ENCODE measurements at places on chromosomes 11 and 22.

DNA sequence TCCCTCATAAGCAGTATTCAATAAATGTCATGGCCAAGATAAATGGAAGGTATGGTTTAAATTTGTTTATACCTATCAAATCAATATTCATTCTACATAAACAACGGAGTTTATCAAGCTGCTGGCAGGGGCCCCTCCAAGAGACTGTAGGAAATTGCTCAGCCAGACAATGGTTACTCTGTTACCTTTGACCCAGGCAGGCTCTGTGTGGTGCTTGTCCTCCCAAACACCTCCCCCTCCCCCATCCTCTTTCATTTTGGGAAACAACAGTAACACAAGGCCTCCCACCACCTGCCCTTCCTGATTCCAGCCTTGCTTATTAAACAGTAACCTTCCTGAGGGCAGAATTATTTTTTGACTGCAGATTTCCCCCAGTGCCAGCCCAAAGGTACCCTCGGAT, 10.5 kb upstream of the ZBTB16 start:
- DNase-seq, result no peak

DNA sequence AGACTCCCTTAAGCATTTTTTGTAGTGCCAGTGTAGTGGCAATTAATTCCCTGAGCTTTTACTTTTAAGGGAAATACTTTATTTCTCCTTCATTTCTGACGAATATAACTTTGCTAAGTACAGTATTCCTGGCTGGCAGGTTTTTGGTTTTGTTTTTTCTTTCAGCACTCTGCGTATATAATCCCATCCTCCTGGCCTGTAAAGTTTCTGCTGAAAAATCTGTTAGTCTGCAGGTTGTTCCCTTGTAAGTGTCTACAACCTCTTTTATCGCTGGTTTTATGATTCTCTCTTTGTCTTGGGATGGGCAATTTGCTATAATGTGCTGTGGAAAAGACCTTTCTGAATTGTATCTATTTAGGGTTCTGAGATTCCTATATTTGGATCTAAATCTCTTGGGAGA, 56.0 kb downstream of the KCNQ1OT1 start:
- no peak for DNase-seq

DNA sequence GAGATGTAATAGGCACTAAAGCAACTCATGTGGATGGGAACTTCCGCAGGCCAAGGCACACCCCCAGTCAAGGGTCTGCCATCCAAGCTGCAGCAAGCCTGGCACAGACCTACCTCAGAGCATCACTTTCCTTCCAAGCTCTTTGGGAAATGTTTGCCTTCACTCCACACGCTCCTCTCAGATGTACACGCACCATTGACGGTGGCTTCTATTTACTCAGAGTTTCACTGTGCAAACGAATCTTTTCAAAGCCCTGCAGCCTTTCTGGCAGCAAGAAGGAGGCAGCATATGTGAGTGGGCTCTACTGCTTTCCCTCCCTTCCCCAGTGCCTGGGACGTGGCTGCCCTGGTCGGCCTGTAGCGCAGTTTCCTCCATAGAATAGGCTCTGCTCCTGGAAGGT, 60.9 kb upstream of the USP47 start:
- DNase-seq, result no peak

DNA sequence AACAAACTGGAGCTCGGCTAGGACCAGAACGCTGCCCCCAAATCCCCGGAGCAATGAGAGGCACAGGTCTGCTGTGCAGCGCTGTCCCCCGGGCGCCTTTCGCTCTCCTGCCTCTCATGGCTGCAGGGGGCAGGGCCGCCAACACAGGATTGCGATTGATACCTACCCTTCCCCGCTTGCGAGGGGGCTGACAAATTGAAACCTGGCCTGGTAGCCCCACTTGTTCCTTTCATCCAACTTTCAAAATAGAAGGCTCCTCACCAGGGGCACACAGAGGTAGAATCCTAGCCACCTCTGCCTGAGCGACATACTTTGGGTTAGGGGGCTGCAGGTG, 642 bp upstream of the CASTOR1 start:
- DNase-seq, result no peak

DNA sequence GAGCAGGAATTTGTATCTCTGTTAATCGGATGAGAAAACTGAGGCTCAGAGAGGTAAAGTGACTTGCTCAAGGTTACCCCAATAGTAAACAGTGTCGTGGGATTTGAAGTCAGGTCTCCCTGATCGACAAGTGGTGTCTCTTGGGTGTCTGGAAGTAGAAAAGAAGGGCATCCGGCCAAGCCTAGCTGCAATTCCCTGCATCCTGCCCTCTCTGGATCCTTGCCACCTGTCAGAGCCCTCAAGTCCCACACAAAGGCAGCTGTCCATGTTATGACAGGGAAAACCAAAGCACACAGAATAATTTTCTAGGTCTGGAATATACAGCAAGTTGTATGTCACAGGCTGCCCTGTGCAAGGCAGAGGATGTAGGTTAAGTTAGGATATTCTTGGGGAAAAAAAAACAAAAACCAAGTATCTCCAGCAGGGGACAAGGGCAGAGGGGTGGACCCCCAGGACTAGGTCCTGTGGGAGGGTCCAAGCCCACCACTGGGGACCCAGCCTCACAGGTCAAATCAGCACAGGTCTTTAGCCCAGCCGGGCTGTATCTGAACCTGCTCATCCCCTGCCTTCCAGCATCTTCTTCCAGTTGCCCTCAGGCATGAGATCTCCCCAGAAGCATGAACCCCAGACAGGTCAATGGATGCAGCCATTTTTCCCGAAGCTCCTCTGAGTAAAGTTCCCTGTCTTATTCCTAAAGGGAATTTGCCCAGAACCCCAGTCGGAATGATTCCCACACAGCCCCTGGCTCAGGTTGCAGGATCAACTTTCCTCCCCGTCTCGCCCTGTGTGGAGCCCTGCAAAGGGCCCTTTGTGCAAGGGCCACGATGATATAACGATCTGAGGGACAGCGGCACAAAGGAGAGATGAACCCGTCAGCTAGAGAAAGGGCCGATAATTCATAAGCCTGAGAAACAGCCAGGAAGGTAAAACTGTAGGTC, 15.0 kb downstream of the USH1C start:
- peak; percentile 88 for DNase-seq

DNA sequence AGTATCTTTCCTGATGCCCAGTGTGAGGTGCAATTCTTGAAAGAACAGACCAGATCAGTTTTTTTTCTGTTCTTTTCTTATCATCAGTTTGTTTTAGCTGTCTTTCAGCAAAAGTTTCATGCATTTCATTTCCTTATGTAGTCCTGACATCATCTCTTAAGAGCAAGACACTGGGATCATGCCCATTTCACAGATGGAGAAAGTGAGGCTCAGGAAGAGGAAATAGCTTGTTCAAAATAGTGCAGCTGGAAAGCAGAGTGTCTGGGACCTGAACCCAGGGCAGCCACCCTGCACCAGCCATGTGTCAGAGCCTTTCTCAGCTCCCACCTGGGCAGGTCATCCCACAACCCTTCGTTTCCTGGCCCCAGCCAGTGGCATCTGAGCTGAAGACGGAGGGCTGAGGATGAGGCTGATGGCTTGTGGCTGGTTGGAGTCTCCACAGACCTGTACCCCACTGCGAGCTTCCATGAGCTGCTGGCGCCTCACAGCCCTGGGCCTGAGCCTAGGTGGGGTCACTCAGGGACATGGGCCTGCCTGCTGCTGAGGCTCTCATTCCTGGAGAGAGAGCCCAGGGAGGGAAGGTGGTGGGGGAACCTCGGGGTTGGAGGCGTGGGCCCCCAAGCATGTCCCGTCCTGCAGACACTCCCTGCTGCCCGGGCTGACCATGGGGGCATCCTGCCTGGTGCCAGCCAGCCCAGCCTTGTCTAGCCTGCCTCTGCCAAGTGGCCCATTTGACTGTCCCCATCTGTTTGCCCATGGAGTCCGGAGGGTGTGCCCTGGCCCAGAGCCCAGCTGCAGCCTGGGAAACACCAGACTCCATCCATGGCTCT, 61.8 kb downstream of the SMIM38 start:
- no peak for DNase-seq

GRCh38 chr11:103903621-103904323, 132.7 kb upstream of the DDI1 start:
- no peak for DNase-seq

DNA sequence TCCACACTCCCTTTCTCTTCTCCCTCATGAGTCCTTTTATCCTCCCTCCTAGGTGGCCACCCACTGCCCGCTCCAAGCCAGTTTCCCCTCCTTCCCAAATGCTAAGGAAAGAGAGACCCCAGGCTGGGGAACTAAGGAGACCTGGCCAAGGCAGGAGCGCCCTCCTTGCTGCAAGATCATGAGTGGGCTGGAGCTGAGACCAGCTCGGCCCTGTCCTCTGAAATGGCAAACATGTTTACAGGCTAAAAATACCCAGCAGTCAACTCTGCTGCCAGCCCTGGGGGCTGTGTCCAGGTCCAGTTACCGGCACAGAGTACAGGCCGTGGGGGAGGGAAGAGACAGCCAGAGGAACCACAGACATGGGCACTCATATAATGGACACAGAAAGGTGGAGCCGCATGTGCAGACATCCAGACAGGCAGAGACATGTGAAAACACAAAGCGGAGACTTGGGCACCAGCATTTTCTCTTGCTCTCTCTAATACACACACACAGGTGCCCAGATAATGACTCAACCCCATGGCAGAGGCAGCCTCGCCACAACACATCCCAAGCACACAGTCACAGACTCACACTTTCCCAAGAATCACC, 1.2 kb upstream of the AHNAK start:
- DNase-seq, result no peak

DNA sequence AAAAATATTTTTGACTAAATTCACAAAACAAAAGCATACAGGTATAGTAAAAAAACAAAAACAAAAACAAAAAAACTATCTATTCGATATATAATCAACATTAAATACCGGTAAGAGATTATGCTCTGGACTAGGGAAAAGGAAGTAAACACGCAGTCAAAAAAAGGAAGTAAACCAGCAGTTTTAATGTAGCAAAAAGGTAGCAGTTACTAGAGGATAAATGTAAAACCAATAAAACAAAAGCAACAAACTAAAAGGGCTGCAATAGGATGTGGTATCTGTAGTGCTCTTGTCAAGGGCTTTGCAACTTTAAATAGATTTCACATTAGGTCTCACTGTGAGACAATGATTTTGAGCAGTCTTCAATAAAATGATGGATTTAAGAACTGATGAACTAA, 2.4 kb downstream of the TRIM22 start:
- DNase-seq, result no peak

All from NCI-H1105 treated with DMSO at 0.1 percent for 48 hours (cell line).